ENCODE measurements at places on chromosomes 13 and 19.

- no peak for DNase-seq
Observed at GRCh38 chr19:29893606-29894284, 48.3 kb upstream of the URI1 start.

GRCh38 chr19:58401840-58402421 is 6.5 kb downstream of the RNF225 start:
- no peak for DNase-seq

GRCh38 chr13:80196756-80197155 is 144.2 kb downstream of the SPRY2 start:
- no peak for DNase-seq

DNA sequence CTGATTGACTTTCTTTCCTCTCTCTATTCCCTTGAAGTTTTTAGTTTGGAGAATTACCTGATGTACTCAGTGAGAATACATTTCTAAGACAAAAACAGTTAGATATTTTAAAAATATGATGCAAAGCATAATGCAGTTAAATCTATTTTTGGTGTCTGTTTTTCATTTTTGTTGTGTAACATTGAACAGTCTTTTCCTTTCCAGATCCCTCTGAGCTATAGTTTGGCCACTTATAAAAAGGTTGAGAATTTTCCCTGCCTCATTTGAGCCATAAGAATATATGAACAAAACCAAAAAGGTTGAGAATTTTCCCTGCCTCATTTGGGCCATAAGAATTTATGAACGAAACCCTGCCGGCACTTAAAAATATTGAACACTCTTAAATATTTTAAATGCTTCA is 57.0 kb upstream of the IPO5 start:
- DNase-seq, result no peak

DNA sequence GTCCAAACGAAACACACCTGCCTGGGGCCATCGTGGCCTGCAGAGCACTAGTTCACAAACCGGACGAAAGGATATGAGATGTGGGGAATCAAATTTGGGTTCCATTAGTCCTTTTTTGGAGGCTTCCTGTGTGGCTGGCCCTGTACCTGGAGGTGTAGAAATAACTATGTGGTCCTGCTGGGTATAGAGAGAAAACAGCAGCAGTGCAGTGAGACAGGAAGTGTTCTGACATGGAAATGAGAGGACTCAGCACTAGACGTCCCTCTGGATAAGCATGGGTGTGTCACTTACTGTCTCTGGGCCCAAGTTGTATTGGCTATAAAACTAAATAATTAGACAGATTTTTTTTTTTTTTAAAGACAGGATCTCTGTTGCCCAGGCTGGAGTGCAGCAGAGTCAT is 12.3 kb downstream of the KDELR1 start:
- DNase-seq, result no peak

- DNase-seq, result no peak
Observed at GRCh38 chr19:16336571-16336970, 11.9 kb downstream of the KLF2 start.

DNA sequence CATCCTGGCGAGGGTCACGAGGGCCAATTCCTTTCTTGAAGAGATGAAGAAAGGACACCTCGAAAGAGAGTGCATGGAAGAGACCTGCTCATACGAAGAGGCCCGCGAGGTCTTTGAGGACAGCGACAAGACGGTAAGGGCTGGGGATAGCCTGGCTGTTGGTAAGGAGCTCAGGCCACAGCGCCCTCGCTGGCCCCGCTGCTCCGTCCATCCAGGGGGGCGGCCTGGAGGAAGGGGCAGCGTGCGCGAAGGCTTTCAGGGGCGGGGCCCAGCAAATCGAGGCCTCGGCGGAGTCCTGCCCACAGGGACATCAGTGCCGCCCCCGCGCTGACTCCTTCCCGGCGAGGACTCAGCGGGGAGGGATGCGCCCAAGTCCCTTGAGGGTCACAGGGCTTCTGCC is 6.9 kb downstream of the F10 start:
- DNase-seq, result no peak

GRCh38 chr19:14497228-14497921 is 1.4 kb upstream of the GIPC1 start:
- peak; percentile 31 for DNase-seq

DNA sequence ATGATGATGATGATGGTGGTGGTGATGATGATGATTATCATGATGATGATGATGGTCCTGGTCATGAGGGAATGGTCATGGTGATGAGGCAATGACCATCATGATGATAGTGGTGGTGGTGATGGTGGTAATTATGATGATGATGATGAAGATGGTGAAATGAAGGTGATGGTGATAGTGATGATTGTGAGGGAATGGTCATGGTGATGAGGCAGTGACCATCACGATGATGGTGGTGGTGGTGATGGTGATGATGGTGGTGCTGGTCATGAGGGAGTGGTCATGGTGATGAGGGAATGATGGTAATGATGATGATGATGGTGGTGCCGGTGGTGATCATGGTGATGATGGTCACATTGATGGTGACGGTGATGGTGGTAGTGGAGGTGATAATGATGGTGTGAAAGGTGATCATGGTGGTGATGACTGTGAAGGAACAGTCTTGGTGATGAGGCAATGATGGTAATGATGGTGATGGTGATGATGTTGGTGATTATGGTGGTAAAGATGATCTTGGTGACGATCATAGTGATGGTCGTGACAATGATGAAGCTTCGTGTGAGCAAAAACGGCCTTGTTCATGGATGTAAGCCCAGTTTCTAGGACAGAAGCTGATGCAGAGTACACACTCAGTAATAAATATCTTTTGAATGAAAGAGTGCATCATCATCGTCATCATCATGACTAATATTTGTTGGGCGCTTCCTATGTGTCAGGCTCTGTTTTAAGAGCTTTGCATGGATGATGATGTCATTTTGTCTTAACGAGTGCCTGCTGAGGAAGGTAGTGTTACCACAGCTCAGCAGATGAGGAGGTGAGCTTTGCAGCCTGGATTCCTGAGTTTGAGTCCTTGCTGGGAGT is 17.3 kb downstream of the SBK2 start:
- no peak for DNase-seq

DNA sequence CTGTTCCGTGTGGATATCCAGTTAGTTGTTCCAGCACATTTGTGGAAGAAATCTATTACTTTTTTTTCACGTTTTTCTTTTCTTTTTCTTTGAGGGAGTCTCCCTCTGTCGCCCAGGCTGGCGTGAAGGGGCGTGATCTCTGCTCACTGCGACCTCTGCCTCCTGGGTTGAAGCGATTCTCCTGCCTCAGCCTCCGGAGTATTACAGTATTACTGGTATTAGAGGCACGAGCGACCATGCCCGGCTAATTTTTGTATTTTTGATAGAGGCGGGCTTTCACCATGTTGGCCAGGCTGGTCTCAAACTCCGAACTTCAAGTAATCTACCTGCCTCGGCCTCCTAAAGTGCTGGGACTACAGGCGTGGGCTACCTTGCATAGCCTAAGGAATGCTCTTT is 43.6 kb downstream of the ZNF611 start:
- DNase-seq, result no peak

DNA sequence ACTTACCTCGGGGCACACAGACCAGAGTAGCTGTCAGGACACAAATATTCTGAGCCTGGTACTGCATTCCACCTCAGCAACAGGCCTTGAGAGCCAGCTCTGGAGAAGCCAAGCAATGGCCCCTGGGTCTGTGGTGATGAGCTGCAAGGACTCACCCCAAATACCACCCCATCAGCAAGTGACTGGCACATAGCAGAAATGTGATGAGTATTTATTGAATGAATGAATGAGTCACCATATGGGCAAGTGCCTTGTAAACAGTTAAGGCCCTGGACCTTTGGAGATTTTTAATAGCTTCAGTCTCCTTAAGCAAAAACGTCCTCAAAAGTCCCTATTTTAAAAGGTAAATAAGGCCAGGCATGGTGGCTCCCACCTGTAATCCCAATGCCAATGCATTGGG is 18.2 kb downstream of the GSX1 start:
- no peak for DNase-seq
